ENCODE measurements at places on chromosomes 6 and 20.
A peak's percentile ranks its signal among the peaks of the same experiment; 100 is the strongest.

- DNase-seq, result no peak
Measured at GRCh38 chr6:69791065-69791471, 5.7 kb downstream of the LMBRD1 start.

DNA sequence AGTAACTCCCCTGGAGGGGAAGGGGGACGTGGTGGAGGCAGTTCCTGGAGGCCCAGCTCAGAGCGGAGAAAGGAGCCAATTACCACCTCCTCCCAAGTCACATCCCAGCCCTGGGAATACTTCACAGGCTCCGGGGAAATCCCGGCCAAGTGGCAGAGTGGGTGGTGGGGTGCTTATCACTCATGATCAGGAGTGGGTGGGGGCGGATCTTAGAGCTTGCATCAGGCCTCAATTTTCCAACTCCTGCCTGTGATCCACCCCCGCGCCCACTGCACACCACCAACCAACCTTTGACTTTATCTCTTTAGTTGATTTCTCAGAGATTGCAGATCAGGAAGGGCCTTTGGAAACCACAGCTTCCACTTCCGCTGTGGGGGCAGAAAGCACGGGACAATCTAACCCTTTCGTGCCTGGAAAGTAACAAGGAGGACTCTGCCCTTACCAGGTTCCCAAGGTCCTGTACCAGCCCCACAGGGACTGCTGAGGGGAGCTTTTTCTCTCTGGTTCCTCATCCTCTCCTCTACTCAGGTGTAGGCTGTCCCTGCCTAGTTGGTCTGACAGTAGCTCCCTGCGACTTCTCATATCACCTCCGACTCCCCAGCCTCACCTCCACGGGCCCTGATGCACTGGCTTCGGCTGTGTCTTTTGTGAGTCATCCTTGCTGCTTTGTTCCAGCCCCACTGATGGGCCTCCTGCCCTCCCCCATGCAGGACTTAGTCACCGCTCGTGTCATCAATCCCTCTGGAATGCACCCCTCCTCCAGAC, 24.9 kb upstream of the IER3 start:
- peak; percentile 52 for DNase-seq

DNA sequence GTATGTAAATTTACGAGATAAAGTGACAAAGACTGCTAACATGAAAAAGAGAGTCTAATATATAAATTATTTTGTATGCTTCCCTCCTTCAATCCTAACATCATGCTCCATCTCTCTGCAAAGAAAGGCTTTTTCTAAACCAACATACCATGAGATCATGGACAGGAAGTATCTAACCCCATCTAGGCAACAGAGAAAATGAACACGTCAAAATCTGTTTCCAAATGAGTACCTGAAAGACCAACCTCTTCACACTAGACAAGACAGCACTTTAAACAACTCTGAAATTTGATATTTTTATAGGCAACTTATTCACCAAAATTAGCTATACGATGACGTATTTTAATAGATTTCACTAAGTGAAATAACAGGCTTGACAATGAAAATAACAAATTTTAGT, 54.6 kb downstream of the MAN1A1 start:
- DNase-seq, result no peak

DNA sequence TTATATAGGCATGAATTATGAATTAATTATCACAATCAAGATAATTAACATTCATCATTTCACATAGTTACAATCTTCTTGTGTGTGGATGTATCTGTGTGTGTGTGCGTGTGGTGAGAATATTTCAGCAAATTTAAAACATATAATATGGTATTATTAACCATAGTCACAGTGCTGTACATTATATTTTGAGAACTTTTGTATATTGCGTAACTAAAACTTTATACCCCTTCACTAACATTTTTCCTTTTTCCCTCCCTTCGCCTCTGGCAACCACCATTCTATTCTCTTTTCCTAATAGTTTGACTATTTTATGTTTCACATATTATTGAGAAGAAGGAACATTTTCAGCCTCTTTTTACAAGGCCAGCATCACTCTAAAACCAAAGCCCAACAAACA, 176.8 kb downstream of the HTR1B start:
- no peak for DNase-seq

- no peak for DNase-seq
Measured at GRCh38 chr20:15756754-15757115, 816.5 kb downstream of the KIF16B start.

DNA sequence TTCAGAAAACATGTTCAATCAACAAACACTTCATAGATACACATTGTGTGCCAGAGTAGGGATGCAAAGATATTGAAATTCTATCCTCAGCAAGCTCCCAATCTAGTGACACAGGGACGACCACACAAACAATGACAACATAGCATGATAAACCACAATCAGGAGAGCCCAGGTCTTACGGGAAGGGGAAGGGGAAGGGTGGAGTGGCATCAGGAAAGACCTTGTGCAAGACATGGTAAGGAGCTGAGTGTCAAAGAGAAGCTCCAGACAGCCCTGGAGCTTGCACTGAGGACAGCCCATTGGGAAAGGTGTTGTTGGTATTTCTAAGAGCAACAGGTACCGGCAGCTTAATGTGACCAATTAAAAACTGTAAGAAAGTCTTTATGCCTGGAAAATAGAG, 103.6 kb downstream of the PDE7B start:
- DNase-seq, result no peak

GRCh38 chr6:39865011-39865888, 69.0 kb downstream of the MOCS1 start:
- DNase-seq, result peak; percentile 61

DNA sequence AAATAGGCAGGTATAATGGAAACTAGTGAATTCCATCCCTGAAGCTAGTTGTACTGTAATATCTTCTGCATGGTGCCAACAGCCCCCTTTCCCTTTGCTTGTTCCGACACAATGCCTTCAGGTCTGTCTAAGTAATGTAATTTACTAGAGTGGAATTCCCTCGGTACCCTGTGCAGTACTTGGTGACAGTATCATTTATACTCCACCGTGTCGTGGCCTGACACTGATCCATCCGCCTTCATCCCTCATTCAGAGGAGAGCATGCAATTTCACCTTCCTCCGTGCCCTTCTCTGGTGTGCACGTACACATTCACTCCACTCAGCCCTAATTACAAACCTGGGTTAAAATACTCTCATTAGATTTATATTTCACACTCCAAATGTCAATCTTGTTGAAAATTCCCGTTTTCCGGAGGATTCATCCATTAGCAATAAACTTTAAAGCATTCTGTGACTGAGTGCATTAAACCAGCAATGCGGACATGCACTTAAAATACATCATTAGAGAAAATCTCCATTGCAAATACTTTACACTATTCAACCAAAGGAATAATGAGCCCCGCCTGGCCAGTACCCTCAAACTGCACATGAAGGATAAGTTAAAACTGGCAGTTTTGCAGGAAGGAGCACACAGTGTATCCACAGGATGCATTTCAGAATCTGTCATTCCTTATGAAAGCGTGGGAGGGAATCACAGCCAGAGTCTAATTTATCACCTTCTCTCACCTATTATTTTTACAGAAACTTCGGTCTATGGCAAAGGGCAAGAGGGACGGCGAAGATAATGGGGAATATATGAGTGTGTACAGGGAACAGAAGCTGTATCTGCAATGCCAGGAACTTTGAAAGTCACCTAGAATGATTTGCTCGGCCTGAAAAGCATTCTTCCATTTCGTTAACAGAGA, 182.5 kb downstream of the GJA10 start:
- no peak for DNase-seq

- peak; percentile 65 for DNase-seq
Measured at GRCh38 chr6:6811128-6812009, 222.8 kb downstream of the LY86 start.

DNA sequence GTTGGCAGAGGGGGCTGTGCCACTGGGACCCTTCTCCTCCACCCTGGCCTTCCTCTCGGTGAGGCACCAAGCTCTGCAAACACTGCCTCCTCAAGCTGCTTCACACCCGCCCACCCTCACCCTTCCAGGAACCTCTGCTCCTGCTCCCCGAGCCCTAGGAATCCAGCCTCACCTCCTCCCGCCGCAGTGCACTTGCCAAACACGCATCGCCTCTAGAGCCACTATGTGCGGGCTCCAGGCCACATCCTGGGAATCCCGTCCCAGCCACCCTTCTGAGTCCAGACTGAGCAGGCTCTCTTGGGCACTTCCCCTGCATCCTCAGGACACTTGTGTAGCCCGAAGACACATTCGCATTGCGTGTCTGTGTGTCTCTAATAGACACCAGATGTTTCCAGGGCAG, 18.5 kb downstream of the PSMG4 start:
- no peak for DNase-seq

- DNase-seq, result no peak
Measured at GRCh38 chr20:34883087-34883688, 6.8 kb downstream of the ACSS2 start.

DNA sequence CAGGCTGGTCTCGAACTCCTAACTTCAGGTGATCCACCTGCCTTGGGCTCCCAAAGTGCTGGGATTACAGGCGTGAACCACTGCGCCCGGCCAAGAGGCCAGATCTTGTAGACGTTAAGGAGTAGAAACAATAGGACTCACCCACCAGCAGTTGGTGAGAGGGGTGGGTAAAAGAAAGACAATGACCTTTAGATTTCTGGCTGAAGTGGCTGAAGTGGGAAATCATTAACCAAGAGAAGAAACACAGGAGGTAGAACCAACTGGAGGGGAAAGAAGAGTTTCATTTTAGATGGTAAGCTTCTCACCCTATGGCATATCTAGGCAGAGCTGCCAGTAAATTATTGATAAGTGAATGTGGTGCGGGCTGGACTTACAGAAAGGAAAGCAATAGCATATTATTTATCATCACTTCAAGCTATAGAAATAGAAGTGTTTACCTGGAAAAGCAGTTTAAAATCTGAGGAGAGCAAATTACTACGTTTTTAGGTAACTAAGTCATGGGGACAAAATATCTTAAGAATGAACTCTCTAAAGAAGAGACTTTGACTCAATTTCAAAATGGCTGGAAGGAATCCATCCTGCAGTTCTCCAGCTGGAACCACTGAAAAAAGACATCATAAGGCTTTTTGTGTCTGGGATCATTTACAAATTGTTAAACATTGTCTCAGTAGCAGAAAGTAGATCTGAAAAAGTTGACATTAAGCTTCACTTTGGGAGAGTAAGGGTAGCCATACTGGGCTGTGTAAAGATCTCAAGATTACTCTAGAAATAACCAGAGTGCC, 109.6 kb downstream of the ALDH8A1 start:
- DNase-seq, result no peak

DNA sequence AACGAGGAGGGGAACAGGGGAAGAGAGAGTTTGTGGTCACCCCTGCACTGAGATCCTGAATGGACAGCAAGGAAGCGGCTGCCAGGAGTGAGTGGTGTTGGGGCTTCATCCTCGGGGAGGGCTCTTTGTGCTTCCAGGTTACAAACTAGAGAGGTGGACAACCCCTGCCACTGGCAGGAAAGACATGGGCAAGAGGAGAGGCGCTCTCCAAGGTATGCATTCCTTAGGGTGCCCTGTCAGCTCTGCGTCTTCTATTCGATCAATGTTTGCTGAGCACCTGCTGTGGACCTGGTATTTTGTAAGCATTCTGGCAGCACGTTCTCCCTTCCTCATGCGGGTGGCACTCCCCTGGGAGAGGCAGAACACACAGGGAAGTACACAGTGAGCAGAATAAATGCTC, 93.6 kb downstream of the CDH4 start:
- DNase-seq, result no peak

GRCh38 chr20:51003753-51004152, 19.2 kb downstream of the KCNG1 start:
- no peak for DNase-seq

- DNase-seq, result no peak
Measured at GRCh38 chr6:63415286-63415685, 95.5 kb upstream of the LGSN start.

DNA sequence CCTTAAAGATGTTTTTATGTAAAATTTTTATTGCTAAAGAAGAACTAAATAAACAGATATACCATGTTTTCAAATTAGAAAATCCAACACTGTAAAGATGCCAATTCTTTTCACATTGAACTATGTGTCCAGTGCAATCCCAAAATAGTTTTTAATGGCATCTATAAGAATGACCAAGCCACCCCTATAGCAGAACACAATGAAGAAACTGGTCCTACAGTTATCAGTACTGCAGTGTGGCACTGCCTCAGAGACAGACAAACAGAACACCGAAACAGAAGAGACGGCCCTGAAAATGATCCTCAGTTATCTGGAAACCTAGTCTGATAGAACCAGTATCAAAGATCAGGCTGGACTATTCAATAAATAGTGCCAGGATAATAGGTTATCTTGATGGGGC, 41.9 kb downstream of the KIF13A start:
- no peak for DNase-seq

- no peak for DNase-seq
Measured at GRCh38 chr20:24684421-24684871, 215.0 kb downstream of the SYNDIG1 start.

- no peak for DNase-seq
Measured at GRCh38 chr6:96610019-96610418, 47.1 kb downstream of the FHL5 start.

- DNase-seq, result no peak
Measured at GRCh38 chr6:42320762-42321161, 103.1 kb upstream of the MRPS10 start.

GRCh38 chr6:2216794-2217383, 28.5 kb downstream of the GMDS start:
- DNase-seq, result no peak

DNA sequence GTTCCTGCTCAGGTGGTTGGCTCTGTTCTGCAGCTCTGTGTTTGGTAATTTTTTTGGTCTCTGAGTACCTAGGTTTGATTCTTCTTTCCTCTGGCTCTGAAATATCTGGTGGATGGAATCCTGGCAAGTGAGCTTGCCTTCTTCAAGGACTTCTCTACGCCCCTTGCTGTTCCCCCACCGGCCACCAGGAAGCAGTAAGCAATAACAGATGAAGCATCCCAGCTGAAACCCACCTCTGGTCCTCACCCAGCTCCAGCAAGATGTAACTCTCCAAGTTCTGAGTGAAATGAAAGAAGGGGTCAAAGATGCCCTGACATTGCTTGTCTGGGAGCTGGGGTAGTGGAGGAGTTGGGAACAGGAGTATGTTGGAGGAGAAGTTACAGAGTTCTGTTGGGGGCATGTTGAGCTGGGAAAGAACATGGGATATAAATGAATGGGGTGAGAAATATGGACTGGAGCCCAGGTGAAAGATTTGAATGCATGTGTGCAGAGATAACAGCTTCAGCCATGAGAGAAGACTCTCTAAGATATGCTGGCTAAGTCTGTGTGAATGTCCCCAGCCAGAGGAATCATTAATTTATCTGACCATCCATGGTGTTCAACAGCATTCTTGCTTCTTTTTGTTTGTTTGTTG, 51.3 kb upstream of the GLP1R start:
- peak; percentile 79 for DNase-seq

DNA sequence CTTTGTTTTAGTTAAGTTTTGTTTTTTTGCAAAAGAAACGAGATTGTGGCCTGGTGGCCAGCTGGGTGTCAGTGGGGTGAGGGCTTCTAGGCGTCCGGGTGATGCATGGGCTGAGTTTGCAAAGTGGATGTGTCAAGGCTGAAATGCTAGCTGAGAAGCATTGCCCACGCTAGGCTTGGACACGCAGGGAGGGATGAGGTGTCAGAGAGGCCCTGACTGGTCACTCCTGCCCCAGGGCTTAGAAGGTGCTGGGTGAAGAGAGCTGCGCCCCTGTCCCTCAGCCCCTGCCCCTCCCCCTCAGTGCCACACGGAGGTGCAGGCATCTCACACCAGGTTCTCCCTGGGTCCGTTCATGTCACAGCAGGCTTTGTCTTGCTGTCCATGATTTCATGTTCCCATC, 8.1 kb downstream of the OSBPL2 start:
- no peak for DNase-seq

- DNase-seq, result no peak
Measured at GRCh38 chr6:52307900-52308372, 23.4 kb upstream of the MCM3 start.

Data from stomach (tissue), 19 donors.